CD4-positive, alpha-beta T cell treated with Interleukin-12 subunit alpha and Interleukin-12 subunit beta, for 1 hour (primary cell): ENCODE measurements at places on chromosomes 6 and 20.

- DNase-seq = no peak
Observed at GRCh38 chr20:46128310-46129151, 10.4 kb downstream of the CD40 start.

- DNase-seq = peak; percentile 4
Observed at GRCh38 chr20:40160097-40160550, 528.9 kb downstream of the MAFB start.

DNA sequence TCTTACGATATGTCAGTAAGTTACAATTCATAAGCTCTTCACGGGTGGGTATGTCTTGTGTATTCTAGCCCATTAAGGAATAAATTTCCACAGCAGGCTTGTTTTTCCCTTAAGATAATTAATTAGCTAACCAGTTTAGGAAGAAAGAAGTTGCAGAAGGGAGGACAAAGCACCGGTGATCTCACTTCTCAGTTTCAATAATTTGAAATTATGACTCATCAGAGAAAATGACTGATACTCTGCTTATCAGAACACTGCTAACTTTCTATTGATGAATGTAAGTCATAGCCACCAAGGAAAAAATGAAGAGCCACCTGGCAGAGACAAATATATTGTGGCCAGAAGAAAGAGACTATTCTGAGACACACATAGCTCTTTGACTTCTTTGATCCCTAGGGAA is 35.0 kb upstream of the ENTPD6 start:
- DNase-seq = no peak

DNA sequence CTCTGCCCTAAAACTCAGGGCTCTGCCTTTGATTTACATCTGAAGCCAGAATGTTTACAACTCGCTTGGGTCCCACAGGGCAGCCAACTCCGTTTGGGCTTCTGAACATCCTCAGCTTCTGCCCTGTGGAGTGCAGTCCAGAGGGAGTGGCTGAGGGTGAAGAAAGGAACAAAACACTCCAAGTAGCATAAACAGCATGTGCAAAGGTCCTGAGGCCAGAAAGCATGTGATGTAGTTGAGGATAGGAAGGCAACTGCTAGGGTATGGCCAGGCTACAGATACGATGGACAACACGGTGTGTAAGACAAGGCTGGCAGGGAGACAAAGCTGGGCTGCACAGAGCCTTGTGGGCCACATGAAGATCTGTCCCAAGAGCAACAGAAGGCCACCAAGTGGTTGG is 12.5 kb downstream of the JAG1 start:
- no peak for DNase-seq

GRCh38 chr6:142412241-142412640 is 110.4 kb downstream of the ADGRG6 start:
- no peak for DNase-seq

DNA sequence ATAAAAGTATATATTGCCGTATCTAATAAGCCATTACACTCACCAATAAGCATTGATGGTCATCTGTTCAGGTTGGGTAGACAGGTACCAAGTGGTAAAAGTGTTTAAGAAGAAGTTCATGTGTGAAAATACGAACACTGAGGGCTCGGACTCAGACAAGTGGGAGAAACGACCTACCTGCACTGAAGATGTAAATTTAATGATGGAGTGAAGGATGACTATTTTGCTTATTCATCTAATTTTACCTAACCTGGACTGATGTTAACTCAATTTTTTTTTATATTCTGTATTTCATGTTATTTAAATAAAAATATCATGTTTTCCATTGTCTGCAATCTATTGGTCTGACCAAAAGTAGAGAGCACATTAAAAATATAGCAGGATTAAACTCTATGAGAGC is 469.1 kb upstream of the BTBD3 start:
- DNase-seq = no peak

- no peak for DNase-seq
Observed at GRCh38 chr6:36739947-36740817, 42.6 kb downstream of the RAB44 start.

- DNase-seq = no peak
Observed at GRCh38 chr20:58930496-58930895, 50.6 kb upstream of the NELFCD start.

- DNase-seq = peak; percentile 93
Observed at GRCh38 chr6:26020329-26021000, 57.9 kb downstream of the TRIM38 start.

- peak; percentile 25 for DNase-seq
Observed at GRCh38 chr6:129750360-129750759, 40.4 kb upstream of the ARHGAP18 start.

DNA sequence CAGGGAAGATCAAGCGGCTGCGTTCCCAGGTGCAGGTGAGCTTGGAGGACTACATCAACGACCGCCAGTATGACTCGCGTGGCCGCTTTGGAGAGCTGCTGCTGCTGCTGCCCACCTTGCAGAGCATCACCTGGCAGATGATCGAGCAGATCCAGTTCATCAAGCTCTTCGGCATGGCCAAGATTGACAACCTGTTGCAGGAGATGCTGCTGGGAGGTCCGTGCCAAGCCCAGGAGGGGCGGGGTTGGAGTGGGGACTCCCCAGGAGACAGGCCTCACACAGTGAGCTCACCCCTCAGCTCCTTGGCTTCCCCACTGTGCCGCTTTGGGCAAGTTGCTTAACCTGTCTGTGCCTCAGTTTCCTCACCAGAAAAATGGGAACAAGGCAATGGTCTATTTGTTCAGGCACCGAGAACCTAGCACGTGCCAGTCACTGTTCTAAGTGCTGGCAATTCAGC is 51.6 kb upstream of the TTPAL start:
- no peak for DNase-seq

GRCh38 chr6:32852844-32853540 is 512 bp downstream of the TAP1 start:
- DNase-seq = peak; percentile 57

- DNase-seq = peak; percentile 72
Observed at GRCh38 chr6:7138921-7139358, 31.2 kb downstream of the RREB1 start.
